GM04504 (cell line): ENCODE measurements at places on chromosomes 4 and X.

GRCh38 chr4:96602661-96603060, 762.8 kb downstream of the PDHA2 start:
- no peak for DNase-seq

DNA sequence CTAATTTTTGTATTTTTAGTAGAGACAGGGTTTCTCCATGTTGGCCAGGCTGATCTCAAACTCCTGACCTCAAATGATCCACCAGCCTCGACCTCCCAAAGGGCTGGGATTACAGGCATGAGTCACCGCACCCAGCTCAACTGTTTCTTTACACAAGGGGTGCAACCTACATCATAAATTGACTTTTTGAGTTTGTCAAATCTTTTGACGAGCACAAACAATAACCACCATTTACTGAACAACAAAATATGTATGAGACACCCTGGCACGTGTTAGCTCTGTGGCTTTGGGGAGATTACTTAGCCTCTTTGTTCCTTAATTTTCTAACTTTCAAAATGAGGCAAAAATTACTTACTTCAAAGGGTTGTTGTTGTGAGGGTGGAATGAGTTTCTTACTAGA, 23.5 kb upstream of the SLC34A2 start:
- DNase-seq, result no peak

DNA sequence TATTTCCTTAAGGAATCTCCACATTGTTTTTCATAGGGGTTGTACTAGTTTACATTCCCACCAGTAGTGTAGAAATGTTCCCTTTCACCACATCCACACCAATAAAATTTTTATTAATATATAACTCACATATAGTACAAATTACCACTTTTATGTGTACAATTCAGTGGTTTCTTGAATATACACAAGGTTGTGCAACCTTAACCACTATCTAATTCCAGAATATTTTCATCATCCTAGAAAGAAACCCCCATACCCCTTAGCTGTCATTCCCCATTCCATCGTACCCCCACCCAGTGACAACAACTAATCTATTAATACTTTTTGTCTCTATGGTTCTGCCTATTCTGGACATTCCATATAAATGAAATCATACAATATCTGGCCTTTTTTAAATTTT, 108.3 kb upstream of the USP9X start:
- DNase-seq, result no peak

- DNase-seq, result no peak
Observed at GRCh38 chrX:106973433-106974149, 26.4 kb downstream of the MORC4 start.

- DNase-seq, result no peak
Observed at GRCh38 chr4:87499403-87500091, 29.6 kb downstream of the SPARCL1 start.

DNA sequence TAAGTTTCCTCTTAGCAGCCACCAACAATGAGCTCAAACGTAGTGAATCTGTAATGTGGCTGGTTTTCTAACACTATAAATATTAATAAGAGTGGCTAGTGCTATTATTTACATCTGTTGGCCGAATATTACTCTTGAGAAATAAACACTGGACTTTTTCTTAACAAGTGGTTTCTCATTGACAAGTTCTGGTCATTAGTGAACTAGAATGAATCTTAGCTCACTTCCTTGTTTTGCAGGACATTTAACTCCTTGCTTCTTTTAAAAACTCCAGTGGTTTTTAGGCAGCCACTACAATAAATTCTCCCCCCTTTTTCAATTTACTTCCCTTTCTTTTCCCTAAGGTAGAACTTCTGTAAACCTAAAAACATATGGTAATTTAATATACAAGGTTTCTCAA, 177.2 kb downstream of the ARAP2 start:
- DNase-seq, result no peak

DNA sequence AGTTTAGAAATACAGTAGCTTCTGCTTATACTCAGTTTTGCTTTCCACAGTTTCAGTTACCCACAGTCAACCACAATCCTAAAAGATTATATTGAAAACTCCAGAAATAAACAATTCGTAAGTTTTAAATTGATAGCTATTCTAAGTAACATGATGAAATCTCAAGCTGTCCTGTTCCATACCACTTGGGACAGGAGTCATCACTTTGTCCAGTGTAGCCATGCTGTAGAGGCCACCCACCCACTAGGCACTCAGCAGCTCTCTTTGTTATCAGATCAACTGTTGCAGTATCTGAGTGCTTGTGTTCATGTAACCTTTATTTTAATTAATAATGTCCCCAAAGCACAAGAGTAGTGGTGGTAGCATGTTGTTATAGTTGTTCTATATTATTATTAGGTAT, 117.5 kb upstream of the IQCM start:
- DNase-seq, result no peak

DNA sequence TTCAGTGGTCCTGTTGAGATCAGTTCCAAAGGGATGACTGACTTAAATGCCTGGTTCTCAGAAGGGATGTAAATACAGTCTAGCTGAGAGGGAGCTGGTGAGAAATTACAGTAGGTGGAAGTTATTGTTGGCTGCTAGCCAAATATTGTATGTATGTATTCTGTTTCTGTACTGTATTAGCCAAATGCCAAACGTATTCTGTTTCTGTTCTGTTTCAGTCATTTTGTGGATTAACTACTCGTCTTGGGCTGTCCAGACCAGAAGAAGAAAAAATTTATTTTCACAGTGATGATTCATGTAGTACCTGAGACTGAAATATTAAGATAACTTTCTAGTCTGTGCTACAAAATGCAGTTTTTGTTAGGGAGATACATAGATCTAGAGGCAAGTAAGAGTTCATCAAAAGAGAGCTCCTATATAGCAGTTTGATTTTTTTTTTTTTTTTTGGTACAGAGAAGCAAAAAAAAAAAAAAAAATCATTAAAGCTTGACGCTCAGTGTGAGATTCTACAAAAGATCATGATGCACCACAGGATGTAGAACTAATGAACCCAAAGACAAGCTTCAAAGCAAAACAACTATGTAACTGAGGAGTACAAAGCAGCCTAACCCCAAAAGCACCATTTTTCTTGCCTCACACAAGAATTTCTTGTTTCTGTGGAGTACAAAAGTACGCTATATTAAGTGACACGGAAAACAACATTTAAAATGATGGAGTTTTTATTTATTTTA, 54.8 kb downstream of the CASP6 start:
- no peak for DNase-seq

DNA sequence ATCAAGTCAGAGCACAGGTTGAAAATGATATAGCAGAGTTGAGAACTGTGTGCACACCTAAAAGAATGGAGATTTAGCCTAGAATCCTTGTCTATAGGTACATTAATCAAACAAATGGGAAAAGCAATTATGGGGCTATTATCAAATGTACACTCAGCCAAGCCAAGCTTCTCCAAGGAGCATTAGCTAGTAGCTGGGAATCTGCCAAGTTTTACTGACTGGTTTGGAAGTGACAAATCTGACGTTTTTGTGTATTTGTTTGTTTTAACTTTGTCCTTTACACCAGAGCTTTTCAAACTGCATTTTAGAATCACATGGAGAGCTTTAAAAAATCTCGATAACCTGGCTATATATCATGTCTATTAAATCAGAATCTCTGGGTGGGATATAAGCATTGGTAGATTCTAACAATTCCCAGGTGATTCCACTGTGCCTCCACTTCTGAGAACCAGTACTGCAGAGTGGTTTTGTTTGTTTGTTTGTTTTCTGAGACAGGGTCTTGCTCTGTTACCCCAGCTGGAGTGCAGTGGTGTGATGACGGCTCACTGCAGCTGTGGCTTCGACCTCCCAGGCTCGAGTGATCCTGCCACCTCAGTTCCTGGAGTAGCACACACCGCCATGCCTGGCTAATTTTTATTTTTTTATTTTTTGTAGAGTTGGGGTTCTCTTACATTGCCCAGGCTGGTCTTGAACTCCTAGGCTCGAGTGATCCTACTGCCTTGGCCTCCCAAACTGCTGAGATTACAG, 279.8 kb downstream of the UNC5C start:
- no peak for DNase-seq

GRCh38 chrX:96770315-96770714, 85.7 kb downstream of the DIAPH2 start:
- DNase-seq, result no peak
